ENCODE measurements at places on chromosomes 2 and 18.

DNA sequence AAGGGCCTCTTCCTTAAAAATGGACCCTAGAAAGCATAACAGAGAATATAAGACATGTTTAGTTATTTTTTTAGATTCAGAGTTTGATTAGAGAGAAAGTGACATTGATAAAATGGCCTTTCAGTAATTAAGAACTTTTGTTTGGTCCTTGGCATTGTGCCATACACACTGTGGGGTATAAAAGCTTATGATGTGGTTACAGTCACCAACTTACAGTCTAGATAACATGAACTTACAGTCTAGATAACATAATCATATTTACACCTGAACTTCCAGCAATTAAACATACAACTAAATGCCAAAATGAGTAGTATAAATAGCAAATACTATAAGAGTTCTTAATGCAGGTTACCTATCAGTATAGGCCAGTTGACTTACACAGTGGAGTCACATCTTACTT lies 25.6 kb upstream of the EFEMP1 start:
- DNase-seq = no peak

DNA sequence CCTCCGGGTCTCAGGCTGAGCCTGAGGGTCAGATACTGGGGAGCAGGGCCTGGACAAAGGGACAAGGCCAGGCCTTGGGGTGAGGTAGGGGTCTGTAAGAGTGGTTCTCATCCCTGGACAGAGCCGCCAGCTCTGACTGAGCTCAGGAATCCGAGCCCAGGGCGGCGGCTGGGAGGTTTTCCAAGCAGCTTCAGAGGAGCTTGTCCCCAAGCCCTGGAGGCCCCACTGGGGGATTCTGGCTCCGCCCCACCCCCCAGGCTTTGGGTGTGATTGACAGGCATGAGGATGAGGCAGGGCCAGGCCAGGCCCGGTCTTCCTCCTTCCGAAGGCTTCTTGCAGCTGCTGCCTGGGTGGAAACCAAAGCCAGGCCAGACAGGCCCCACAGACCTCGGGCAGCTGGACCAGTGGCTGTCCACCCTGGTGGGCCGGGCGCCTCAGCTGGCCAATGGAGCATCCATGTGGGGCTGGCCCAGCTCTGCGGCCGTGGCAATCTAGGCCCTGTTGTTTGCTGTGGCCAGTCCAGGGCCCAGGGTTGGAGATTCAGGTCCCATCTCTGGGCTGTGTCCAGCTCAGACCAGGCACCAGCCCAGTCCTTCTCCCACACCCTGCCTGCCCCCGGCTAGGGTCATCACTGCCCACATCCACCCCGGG lies 23.1 kb upstream of the GPC1 start:
- no peak for DNase-seq

DNA sequence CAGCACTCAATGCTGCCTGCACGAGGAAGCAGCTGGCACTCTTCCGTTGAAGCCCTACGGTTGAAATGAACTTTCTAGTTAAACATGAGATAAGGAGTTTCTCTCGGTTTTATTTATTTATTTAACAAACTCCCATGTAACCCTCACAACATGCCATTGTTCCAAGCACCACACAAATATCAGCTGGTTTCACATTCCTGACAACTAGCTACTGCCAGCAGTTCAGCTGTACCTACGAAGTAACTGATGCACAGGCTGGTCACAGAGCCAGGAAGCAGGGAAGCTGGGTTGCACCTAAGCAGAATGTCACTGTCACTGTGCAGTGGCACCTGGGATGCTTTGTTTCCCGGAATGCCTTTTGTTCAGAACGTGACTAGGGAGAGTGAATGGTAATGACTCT lies 18.1 kb downstream of the TIMM21 start:
- DNase-seq = no peak

DNA sequence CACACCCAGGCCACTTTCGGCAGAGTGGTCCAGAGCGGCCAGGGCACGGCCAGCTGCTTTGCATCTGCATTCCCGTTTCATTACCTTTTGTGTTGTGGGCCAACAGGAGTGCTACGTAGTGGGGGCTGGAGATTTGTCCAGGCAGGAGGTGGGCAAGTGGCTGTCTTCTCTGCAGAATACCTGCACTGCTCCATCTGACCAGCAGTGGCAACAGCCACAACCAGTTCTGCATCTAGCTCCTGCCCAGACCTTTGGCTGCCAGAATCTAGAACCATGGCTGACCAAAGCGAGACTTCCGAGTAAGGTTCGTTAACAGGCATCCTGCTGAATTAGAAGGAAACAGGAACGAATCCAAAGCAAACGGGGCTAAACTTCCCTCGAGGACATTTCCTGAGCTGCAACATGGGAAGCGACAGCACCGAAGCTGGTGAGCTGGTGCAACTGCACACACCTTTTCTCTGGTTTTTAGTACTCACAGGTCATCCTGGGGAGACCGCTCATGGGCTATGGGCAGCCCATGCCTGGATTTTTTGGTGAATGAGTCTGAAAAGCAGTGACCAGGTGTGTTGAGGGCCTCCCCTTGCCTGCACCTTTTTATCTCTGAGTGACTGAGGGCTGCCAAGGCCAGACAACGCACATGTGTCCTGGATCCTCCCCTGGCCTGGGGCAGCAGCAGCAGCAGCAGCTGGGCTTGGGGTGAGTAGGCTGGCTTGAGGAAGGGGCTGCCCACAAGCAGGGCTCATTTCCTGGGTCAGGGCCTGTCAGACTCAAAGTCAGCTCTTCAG lies 10.5 kb downstream of the GDF7 start:
- no peak for DNase-seq

GRCh38 chr2:36177282-36177681 lies 178.3 kb upstream of the CRIM1 start:
- DNase-seq = no peak

- DNase-seq = no peak
These were observed 145.5 kb downstream of the ZNF236 start for GRCh38 chr18:76967721-76968472.

GRCh38 chr2:73406996-73407395 lies 21.4 kb downstream of the ALMS1 start:
- DNase-seq = no peak

DNA sequence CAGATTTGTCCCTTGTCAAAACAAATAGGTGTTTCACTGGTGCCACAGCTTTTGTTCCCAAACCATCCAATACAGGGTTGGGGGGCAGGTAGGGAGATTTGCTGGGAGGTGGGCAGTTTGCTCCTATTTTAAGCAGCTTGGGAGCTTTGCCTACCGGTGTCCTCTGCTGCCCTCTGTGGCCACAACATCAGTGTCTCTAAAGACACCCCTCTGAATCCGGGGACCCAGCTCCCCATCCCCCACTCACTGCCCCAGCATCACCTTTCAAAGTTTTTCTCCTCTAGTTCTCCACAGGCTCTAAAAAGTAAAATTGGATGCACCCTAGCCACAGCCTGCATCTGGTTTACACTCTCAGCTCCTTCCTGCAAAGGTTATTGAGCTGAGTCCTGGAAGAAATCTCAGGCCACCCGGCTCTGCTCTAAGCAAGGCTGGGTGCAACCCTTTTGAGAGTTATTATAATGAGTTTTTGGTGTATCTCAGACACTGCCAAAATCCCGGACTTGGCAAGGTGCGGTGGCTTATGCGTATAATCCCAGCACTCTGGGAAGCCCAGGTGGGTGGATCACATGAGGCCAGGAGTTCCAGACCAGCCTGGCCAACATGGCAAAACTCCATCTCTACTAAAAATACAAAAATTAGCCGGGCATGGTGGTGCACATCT lies 2.9 kb upstream of the EPAS1 start:
- DNase-seq = no peak

Measured in NCI-H748 treated with DMSO at 0.1 percent for 48 hours (cell line).